Activated CD8-positive, alpha-beta T cell treated with anti-CD3 and anti-CD28 coated beads, Interleukin-2, amount 10 ng/mL, durations not matched to agents 7 days and 5 days (primary cell): ENCODE measurements at places on chromosomes 12 and 14. TPM values are rescaled to one million over a fixed set of nuclear protein-coding genes. Genes with fewer than 3 reads are reported as not detected.

- no peak for DNase-seq
Measured at GRCh38 chr12:117890644-117891043, 78.1 kb downstream of the KSR2 start.

- no peak for DNase-seq
Measured at GRCh38 chr14:20501346-20501745, 4.0 kb upstream of the RNASE10 start.

- DNase-seq = no peak
Measured at GRCh38 chr14:86333493-86333892, 803.5 kb downstream of the FLRT2 start.

- no peak for DNase-seq
Measured at GRCh38 chr14:93311082-93311481, 21.8 kb downstream of the BTBD7 start.

- DNase-seq = no peak
Measured at GRCh38 chr14:22630066-22630465, 14.1 kb downstream of the OR6J1 start.

- DNase-seq = no peak
Measured at GRCh38 chr12:53981634-53982565, 3.0 kb upstream of the HOXC10 start.

DNA sequence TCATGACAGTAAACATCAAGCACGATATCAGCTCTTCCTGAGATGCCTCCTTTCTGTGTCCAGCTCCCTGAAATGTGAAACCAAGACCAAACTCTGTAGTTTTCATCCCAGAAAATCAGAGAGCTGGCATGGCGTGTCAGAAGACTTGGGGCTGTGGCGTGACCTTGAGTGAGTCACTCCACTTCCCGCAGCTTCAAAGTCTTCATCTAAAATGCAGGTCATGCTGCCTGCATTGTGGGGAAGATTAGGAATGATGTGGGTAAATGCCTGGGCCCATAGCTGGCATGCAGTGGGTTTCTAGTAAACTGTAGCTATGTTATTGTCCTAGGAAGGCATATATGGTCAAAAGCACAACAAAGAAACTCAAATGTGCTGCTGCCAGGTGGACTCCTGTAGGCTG, 28.8 kb downstream of the OAS2 start:
- no peak for DNase-seq

- DNase-seq = no peak
Measured at GRCh38 chr12:100833282-100833681, 38.7 kb downstream of the ANO4 start.

- no peak for DNase-seq
Measured at GRCh38 chr12:55711786-55712553, 3.9 kb upstream of the BLOC1S1 start.

- DNase-seq = no peak
Measured at GRCh38 chr12:108879615-108880254, at the start of gene DAO. TSS of gene DAO (plus strand) at chr12:108880092. CDS start at chr12:108885007, 4,915 bp downstream.

DNA sequence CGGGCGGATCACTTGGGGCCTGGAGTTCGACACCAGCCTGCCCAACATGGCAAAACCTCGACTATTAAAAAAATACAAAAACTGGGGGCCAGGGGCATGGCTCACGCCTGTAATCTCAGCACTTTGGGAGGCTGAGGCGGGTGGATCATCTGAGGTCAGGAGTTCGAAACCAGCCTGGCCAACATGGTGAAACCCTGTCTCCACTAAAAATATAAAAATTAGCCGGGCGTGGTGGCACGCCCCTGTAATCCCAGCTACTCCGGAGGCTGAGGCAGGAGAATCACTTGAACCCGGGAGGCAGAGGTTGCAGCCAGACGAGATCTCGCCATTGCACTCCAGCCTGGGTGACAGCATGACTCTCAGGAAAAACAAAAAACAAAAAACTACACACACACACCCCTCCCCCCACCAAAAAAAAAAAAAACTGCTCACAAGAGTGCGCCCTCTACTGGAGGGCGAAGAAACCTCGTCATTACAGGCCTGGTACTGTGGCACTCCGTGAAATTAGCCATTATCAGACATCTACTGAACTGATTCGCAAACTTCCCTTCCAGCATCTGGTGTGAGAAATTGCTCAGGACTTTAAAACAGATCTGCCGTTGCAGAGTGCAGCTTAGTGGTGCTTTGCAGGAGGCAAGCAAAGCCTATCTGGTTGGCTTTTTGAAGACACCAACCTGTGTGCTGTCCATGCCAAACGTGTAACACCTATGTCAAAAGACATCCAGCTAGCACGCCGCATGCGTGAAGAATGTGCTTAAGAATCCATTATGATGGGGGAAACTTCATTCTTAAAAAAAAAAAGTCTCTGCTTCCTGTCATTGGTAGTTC, 7.7 kb downstream of the PPP1R3E start:
- DNase-seq = peak; percentile 65

DNA sequence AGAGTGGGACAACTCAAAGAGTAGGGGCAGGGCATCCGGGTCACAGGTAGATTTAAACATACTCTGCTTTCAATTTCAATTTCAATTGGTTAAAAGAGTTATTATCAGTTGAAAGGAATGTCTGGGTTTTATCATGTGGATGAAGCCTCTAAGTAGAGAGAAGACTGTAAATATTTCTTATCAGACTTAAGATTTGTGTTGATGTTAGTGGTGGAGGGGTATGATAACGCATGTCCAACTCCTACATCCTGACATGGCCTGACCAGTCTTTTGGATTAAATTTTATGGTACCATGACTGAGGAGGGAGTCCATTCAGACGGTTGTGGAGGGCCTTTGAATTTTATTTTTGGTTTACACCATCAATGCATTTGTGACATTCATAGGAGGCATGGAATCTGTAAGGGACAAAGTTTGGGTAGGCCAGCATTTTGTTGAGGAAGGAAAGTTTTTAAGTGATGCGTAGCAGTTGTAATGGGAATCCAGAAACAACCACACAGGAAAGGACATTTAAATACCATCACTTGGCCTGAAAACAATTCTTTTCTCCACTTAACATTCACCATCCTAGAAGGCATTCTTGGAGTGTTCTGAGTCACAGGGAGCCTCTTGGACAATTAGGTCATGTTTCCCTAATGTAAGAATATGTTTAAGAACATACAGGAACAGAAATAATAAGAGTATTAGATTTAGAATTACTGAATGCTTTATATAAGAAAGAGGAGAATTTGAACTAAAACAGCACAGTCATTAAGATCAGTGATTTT, 371.9 kb downstream of the ATP23 start:
- DNase-seq = no peak

GRCh38 chr12:110743571-110744093, 941 bp upstream of the PPP1CC start:
- no peak for DNase-seq

DNA sequence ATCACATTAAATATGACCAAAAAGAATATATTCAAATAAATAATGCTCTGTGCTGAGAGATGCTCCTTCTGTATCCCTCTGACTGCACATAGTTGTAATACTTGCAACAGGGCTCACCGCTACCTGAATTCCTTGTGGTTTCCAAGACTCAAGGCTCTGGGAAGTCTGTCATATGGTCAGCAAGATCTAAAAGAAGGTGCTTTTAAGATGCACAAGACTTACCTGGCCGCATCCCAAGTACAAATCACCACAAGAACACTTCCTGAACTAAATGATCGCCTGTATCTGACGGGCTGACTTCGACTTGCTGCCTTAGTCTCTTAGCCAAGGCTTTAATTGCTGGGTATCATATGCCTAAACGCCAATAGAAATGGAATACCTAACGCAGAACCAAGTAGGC, 67.2 kb downstream of the HECTD4 start:
- no peak for DNase-seq

- DNase-seq = no peak
Measured at GRCh38 chr12:113298861-113299545, 35.9 kb downstream of the SLC8B1 start.

- no peak for DNase-seq
Measured at GRCh38 chr14:95614349-95614748, 71.9 kb upstream of the TCL1B start.

GRCh38 chr12:113416091-113416754, 6.0 kb upstream of the SDSL start:
- no peak for DNase-seq

DNA sequence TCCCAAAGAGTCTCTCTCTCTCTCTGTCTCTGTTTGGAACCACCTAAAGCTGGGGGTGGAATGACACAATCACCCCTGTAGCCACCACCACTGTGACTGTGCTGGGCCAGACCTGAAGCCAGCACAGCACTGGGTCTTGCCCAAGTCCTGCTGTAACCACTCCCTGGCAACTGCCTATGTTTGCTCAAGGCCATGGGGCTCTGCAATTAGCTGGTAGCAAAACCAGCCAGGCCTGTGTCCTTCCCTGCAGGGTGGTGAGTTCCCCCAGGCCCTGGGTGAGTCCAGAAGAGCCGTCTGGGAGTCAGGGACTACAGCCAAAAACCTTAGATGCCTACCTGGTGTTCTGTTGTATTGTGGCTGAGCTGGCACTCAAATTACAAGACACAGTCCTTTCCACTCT, 50.8 kb downstream of the DGLUCY start:
- no peak for DNase-seq

GRCh38 chr12:105534068-105534467, 203.6 kb downstream of the C12orf75 start:
- DNase-seq = no peak

GRCh38 chr14:28765831-28766468, 637 bp upstream of the FOXG1 start:
- no peak for DNase-seq

DNA sequence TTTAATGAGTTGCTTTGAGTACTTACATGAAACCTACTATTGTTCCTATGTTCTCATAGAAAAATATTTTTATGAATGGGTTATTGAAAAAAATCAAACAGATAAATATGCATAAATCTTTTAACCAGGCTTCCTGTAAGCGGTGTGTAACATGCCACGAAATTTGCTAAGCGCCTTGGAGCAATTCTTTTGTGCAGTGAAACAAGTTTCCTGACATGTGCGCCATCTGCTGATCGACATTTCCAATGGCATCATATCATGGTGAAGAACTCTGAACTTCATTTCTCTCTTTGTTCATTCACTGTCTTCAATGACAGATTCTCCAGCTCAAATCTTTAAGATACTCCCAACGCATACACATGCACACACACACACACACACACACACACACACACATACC, 145.6 kb upstream of the NAV3 start:
- DNase-seq = peak; percentile 21

- DNase-seq = no peak
Measured at GRCh38 chr14:72010474-72010873, 78.2 kb downstream of the RGS6 start.

GRCh38 chr14:72643317-72643801, 250.5 kb downstream of the DPF3 start:
- DNase-seq = no peak

DNA sequence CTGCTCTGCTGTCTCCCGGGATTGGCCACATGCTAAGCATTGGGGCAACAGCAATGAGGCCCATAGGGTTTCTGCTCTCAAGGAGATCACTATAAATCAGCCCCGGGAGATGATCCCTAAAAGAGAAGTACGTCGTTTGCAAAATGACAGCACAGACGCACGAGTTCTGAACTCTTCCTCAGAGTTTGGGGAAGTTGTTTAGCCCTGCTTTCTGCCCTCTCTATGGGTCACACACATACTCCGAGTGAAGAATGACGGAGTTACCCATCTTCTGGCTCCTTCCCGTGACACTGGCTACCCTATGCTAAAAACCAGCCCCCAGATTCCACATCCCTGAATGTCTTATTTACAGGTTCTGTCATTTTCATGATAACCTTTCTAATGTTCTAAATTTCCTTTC, 258.0 kb upstream of the PLEKHG7 start:
- DNase-seq = no peak

- no peak for DNase-seq
Measured at GRCh38 chr12:58268069-58268468, 326.7 kb downstream of the ATP23 start.

GRCh38 chr14:106436310-106436905, 910.0 kb downstream of the TMEM121 start:
- no peak for DNase-seq

GRCh38 chr12:92144631-92145480, 790 bp downstream of the BTG1 start:
- peak; percentile 56 for DNase-seq

GRCh38 chr12:124020514-124020949, 47.5 kb downstream of the ZNF664 start:
- no peak for DNase-seq

DNA sequence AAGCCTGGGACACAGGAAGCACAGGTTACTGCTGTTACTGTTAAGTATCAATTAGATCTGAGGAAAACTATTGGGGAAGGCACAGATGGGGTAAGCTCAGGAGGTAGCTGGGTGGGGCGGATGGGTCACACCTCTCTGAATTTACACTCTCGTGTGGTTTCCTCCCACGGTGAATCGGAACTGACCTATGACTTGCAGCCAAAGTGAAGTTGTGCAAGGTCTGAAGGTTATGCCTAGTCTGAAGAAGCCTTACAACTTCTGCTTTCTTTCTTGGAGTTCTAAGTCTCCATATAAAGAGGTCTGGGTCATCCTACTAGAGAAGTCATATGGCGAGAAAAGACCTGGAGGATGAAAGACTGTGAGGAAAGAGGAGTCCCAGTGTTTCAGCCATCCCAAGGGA, 25.6 kb upstream of the GPATCH2L start:
- no peak for DNase-seq

GRCh38 chr14:70096866-70097265, 91.9 kb downstream of the SLC8A3 start:
- DNase-seq = no peak

GRCh38 chr14:30214461-30215090, 286.9 kb upstream of the PRKD1 start:
- DNase-seq = no peak

- no peak for DNase-seq
Measured at GRCh38 chr12:65881965-65882413, 57.7 kb downstream of the HMGA2 start.

DNA sequence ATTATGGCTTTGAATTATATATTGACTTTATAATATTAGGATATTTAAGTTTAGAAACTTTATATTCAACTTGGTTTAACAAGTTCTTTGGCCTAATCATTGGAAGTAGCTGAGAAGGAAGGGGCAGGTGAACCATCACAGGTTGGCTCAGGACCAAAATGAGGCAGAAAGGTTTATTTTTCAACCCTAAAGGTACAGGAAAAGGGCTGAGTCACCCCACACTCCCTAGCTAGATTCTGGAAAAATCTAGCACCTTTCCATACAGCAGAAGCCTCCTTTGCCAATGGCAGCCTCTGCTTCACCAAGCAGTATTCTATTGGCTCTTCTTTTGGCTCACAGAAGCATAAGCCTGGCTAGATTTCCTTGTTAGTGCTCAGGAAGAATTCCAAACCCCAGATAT, 19.3 kb upstream of the MED6 start:
- no peak for DNase-seq

- DNase-seq = no peak
Measured at GRCh38 chr12:71061451-71061850, 96.3 kb downstream of the TSPAN8 start.

NACA gene
- 820 TPM for total RNA-seq

CCDC198 gene
- total RNA-seq = 0.21 TPM

DNAH10 gene
- total RNA-seq = 0.18 TPM

SMIM41 gene
- total RNA-seq = not detected

IRF2BPL gene
- total RNA-seq = 34.5 TPM

CLEC4A gene
- total RNA-seq = not detected

HRK gene
- total RNA-seq = not detected

APOF gene
- not detected for total RNA-seq

MAX gene
- total RNA-seq = 132 TPM
